ENCODE measurements at places on chromosomes 2 and 18.
A peak's percentile ranks its signal among the peaks of the same experiment; 100 is the strongest.

DNA sequence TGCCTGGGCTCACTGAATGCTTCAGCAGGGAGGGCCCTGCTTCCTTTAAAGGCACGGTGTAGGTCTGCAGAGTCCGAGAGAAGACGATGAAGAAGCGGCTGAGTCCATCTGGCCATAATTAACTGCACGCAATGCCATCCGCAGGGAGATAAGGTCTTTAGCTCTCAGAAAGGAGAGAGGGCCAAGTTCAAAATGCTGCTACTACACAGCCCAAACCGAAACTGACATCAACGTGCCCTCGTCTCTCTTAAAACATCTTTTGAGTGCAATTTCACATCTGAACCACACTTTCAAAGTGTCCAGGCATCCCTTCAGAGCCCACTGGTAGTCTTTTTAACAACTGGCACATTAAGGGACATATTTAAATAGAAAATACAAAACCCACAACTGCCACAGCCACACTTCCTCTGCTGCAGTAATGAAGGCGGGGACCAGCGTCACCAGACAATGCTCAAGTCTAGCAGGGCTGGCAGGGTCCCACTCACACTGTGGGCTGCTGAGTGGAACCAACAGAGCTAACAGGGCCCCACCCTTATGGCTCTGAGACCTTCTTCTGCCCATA, 35.8 kb downstream of the ST3GAL5 start:
- DNase-seq = no peak

DNA sequence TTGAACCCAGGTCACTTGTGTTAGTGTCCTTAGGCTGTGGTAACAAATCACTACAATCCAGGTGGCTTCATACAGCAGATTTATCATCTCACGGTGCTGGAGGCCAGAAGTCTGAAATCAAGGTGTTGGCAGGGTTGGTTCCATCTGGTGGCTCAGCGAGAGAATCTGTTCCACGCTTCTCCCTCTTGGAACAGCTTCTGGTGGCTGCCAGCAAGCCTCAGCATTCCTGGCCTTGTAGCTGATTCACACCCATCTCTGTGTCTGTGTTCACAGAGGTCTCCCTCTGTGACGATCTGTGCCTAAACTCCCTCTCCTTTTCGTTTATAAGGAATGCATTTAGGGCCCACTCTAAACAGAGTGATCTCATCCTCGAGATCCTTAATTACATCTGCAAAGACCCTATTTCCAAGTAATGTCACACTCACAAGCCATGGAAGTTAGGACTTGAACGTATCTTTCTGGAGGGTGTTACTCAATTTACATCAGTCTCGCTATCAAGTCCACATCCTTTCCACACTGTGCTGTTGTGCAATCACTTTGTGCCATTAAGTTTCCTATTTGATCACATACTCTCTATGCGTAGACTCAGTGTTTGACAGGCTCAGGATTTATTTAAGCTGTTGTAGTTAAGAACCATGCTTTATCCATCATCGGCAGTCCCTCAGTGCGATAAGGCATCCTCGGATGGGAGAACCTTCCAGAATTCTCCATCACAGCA, 164.4 kb downstream of the SOCS6 start:
- no peak for DNase-seq

- peak; percentile 76 for DNase-seq
These were observed 62.2 kb downstream of the ADNP2 start for GRCh38 chr18:80171054-80171872.

DNA sequence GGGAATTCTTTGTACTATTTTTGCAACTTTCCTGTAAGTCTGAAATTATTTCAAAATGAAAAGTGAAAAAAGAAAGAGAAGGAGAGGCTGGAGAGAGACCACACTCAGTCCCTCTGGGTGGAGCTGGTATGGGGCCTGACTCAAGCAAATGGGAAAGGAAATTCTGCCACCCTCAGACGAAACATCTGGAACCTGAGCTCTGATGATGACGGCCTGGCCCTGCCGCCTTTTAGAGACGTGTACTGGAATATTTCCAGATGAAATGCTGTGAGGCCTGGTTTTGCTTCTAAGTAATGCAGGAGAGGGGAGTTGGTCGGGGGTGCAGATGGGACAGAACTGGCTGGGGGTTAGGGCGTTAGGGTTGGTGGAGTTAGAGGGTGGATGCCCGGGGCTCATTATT, 57.4 kb upstream of the GLI2 start:
- no peak for DNase-seq

GRCh38 chr2:172993139-172993538, 82.5 kb upstream of the MAP3K20 start:
- DNase-seq = no peak

DNA sequence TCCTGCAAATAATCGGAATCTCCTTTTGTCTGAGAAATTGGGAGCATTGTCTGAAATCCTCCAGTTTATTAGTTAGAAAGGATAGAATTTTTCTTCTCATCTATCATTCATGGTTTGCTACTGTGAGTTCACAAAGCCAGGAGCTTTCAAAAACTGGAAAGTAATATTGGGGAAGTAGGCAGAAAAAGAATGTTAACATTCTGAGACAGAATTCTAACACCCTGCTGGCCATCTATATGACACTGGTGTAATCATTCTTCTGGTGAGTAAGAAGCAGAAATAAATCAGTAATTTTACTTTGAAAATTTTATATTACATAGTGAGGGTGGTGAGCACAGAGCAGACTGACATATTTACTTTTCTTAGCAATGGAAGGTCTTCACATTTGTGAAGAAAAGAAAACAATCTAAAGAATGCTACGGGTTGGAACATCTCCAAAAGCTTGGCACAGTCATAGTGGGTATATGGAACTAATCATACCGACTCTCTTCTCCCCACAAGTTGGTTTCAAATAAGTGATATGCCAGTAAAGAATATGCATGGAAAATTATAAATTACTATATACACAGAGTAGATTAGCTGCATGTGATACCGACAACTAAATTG, 344.9 kb downstream of the LPIN1 start:
- DNase-seq = no peak

DNA sequence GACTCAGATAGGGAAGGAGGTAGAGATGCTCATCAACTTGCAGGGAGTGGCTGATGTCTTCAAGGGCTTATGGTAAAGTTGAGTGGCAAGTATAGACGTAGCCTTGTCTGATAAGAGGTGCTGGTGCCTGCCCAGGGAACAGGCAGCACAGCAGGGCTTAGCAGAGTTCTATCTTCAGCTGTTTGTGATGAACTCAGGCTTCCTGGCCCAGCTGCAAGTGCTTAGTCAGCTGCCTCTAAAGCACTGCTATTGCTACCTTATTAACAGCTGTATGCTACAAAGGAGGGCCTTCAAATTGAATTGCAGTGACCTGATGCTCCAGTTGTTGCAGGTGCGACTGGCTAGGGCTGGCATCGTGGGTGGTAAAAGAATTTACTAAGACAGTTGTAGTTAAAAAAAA, 82.1 kb downstream of the TSN start:
- no peak for DNase-seq

GRCh38 chr18:25233528-25234321, 118.2 kb downstream of the ZNF521 start:
- no peak for DNase-seq

DNA sequence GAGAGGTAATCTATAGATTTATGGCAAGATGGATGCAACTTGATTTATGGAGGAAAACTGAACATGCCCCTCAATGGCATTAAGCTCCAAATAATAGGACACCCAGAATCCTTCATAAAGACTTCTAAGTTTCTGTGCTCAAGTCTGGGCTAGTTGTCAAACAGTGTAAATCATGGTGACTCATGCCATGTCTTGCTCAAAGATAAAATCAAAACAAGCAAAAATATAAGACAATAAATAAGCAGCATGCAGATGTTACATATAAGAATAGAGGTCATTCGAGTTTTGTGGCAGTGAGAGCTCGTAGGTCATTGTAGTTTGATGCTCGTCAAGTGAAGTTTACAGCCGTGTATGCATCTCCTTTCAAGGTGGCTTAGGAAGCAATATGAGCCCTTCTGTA, 403.2 kb downstream of the THSD7B start:
- no peak for DNase-seq

GRCh38 chr2:179273461-179273962, 8.9 kb upstream of the SESTD1 start:
- no peak for DNase-seq

DNA sequence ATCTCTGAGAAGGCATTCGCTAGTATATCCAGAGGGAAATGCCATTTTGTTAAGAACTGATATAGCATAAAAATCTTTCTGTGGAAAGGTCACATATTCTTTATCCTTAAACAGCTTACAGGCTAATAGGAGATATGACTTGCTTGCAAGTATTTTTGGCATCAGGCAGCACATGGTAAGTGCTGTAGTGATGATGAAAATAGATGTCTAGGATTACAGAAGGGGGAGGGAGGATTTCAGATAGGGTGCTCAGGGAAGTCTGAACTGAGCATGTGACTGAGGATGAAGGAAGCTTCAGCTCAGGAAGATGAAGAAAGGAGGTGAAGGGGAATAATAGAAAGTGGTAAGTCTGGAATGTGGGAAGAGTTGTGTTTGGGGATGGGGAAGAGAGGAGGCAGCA, 158.5 kb upstream of the NOSTRIN start:
- no peak for DNase-seq

DNA sequence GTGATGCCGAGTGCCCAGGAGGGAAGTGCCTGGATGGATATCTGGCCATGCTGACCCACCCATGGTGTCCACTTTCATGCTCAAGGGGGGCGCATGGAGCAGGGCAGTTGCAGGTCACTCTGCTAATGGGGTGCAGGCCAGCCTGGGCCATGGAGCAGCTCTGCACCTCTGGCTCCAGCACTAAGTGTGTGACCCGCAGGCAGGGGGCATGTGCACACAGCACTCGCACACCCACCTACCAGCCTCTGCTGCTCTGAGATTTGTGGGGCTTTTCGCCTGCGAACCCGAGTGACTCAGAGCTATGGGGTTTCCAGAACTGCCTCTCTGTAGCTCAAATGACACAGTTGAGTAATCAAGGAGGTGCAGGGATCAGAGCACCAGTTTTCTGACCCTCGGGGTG, 66.2 kb downstream of the CYP26B1 start:
- no peak for DNase-seq

DNA sequence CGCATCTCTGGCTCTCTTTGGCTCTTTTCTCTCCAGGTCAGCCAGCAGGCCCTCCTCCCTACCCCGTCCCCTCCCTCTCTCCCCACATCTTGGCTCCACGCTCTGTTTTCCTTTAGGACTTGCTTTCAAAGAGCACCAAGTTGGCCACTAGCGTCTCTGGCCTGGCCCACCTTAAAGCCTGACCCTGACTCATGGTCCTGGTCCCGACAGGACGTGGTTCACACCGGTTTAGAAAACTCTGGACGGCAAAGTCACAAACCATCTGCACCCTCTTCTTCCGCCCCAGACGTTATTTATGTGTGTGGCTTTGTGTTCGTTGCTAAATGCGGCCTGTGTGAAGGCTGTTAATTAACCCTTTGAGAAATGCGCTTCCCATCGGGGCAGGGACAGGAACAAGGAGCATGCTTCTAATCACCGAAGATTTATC, 169.0 kb upstream of the HAAO start:
- no peak for DNase-seq

DNA sequence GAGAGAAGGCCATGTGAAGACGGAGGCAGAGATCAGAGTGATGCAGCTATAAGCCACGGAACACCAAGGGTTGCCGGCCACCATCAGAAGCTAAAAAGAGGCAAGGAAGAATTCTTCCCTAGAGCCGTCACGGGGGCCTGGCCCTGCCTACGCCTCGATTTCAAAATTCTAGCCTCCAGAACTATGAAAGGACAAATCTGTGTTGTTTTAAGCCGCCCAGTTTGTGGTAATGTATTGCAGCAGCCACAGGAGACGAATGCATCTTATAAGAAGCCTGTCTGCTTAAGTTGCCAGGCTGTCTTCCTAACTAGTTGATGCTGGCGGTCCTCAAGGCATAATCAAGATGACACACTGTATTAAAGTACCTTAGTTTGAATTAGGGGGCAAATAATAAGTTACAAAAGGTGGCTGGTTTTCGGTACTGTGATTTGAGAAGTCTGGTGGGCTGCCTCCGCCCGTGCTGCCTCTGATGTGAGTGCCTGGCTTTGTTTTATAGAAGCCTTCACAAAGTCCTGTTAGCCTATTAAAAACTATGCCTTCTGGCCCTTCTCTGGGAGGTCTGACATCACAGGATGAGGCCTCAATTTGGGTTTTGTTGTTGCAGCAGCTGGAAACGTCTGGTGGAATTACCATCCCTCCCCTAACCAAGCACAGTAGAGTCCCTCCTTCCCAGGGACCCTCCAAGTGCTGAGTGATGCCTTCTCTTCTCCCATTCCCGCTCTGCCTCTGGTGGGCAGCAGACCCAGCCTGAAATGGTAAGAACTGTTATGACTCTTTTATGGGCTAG, 53.6 kb downstream of the SRD5A2 start:
- DNase-seq = no peak

DNA sequence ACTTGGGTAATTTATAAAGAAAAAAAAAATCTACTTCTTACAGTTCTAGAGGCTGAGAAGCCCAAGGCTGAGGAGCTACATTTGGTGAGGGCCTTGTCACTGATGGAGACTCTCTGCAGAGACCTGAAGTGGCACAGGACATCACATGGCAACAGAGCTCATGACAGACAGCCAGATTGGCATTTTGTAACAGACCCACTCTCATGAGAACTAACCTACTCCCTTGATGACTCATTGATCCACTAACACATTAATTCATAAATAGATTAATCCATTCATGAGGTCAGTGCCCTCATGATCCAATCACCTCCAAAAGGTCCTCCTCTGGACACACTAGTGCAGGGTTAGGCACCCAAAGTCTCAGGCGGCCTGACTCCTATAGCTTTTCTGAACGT, 318.4 kb downstream of the GULP1 start:
- DNase-seq = no peak

DNA sequence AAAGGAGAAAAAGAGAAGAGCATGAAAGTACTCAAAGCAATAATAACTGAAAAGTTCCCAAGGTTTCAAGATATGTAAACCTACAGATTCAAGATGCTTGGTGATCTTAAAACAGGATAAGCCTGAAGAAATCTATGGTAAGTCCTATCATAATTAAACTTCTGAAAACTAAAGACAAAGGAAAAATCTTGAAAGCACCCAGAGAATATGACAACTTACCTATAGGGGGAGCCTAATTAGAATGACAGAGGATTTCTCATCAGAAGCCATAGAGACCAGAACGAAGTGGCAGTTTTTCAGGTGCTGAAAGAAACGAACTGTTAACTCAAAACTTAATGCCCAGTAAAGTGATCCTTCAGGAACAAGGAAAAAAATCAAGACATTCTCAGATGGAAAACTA, 59.7 kb downstream of the XDH start:
- DNase-seq = no peak

Measured in HEK293T (cell line).